ENCODE measurements at places on chromosomes 2 and 18.

GRCh38 chr2:74077636-74078035 is 70.1 kb downstream of the BOLA3 start:
- DNase-seq: no peak

GRCh38 chr2:239500574-239501550 is 100.0 kb upstream of the HDAC4 start:
- DNase-seq: no peak

- no peak for DNase-seq
These were observed 169.1 kb downstream of the TMEFF2 start for GRCh38 chr2:192025637-192026036.

DNA sequence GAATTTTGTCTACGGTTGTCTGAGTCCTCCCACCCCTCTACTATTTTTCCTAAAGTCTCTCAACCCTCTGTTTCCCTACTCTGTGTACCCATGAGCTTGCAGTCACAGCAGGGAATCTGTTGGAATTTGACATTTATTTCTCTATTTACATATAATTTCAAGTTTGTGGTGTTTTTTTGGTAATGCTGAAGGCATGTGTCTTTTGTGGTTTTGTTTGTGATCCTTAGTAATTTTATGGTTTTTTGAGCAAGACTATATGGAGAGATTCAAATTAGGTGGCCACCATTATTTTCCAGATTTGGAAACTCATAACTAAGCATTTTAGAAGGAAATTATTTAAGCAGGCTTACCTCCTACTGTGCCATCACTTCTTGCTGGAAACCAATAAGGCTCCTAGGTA is 27.2 kb upstream of the FBLN7 start:
- DNase-seq: peak; percentile 7

GRCh38 chr2:177689623-177690022 is 297.1 kb downstream of the AGPS start:
- DNase-seq: no peak

DNA sequence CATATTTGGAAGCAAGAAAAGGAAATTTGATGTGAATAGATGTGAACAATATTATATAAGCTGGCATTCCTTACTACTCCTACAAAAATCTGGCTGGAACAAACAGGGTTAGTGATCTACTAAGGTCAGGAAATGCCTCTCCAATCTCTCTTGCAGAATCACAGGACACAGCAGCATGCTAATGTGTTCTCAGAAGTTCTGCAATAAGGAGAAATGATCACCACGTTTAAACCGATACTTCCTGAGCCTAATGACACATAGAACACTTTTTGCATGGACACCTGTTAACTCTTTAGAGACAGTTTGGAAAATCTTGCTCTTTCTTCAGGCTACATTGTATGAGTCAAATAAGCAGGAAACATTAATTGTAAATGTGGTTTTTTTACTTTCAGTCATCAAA is 89.6 kb upstream of the MAP3K20 start:
- no peak for DNase-seq

DNA sequence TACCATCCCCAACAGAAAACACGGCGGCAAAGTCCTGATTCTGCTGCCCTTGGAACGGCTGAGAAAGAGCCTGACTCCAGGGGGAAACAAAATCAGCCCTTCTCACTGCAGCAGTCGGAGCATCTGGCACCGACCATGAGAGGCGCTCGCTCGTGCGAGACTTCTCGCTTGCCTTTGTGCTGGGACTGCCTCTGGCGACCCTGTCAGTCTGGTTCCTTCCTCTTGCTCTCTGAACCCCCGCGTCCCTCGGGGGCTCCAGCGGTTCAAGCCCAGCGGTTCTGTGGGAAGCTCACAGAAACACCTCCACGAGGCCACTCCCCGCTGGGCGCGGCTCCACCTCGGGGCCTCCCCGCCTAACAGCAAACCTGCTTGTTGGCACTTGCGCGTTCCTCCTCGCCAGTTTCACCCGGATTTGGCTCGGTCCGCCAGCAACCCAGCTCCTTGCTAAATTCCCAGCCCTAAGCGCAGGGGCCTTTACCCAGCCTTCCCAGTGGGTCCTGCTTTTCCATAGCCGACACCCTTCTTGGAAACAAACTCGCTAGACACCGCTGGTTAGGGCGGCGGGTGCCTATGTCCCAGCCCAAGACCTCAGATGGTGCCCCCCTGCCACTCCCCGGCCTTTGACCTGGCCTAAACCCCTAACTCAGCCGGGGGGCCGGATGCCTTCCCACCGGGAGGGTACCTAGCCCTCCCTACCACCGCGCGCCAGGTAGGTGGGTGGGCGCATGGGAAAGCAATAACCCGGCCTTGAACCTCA is 2.2 kb downstream of the RND3 start:
- DNase-seq: peak; percentile 72

DNA sequence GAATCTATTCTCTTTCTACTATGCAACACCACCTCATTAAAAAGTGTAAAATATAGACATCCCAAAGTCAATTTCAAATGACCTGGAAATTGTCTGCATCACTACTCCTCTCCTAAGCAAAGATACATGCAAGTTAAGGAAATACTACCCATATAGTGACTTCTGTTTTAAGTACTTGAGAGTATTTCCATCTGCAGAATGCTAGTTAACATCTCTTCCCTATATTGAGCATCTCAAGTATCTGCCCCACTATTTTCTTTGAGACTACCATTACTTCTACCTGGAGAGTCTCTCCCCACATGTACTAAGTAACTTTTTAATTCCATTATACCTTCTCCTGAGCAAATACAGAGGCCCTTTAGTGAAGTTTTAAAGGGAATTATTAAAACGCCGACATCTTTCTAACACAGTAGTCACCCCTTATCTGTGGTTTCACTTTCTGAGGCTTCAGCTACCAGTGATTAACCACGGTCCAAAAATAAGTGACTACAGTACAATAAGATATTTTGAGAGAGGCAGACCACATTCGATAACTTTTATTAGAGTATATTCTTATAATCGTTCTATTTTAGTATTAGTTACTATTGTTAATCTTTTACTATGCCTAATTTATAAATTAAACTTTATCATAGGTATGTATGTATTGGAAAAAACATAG is 21.8 kb downstream of the CWC22 start:
- DNase-seq: no peak

DNA sequence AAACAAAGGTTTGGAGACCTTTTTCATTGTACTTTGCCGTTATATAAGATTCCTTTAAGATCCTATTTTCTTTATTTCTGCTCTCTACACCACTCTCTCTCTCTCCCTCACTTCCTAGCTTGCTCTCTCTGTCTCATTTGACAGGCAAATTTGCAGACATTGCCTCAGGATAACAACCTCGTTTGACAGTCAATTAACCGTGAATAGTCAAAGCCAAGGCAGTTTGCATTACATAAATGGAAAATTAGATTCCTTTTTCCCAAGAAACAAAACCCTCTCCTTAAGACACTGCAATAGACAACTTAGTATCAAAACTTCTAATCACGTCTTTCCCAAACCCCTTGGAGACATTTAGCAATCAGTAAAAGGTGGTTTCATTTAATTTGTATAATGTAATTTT is 7.4 kb downstream of the SKOR2 start:
- no peak for DNase-seq
